ENCODE measurements at places on chromosomes 1 and 21. TPM values are rescaled to one million over a fixed set of nuclear protein-coding genes. Genes with fewer than 3 reads are reported as not detected.

GRCh38 chr1:117267232-117267774 lies 56.6 kb upstream of the VTCN1 start:
- DNase-seq, result no peak

GRCh38 chr1:77652268-77652667 lies 30.2 kb downstream of the ZZZ3 start:
- peak; percentile 45 for DNase-seq

GRCh38 chr1:156706657-156707416 lies 1.5 kb upstream of the CRABP2 start:
- DNase-seq, result no peak

GRCh38 chr21:41925767-41926116 lies 28.1 kb downstream of the C2CD2 start:
- no peak for DNase-seq

DNA sequence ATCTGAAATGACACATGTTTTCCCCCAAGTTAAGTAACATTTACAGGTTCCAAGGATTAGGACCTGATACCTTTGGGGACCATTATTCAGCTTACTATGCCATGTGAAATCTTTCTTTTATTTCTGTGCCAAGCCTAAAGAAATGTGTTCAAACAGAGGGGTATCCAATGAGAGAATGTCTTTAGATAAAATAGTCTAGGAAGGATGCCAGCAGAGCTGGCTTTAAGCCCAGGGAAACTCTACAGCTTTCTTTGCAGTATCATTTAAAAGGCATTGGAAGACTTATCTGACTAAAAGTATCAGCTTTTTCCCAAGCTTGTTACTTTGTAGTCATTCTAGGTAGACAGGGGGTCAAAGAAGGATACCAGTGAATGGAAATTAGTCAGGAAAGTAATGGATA lies 860.4 kb downstream of the PLA2G4A start:
- peak; percentile 90 for DNase-seq

The KLHDC7A gene
- total RNA-seq, result not detected

The CD101 gene
- total RNA-seq, result not detected

The DNASE2B gene
- total RNA-seq, result not detected

The ASPM gene
- total RNA-seq, result 27.8 TPM
